Dorsolateral prefrontal cortex (tissue), 122 donors: ENCODE measurements at places on chromosomes 4 and X. TPM values are rescaled to one million over a fixed set of nuclear protein-coding genes. Genes with fewer than 3 reads are reported as not detected.

Gene HSFX2
- 2.9 TPM for total RNA-seq

Gene PRDM8
- 39.8 TPM for total RNA-seq

Gene ZBTB49
- 7.8 TPM for total RNA-seq

Gene MAB21L2
- total RNA-seq = not detected

Gene RBM46
- total RNA-seq = 0.25 TPM

Gene F8
- total RNA-seq = 17.3 TPM

Gene RAB39B
- 22.3 TPM for total RNA-seq

Gene SLC10A6
- total RNA-seq = 1.1 TPM

Gene RWDD4
- 11.0 TPM for total RNA-seq

Gene MMRN1
- total RNA-seq = 0.62 TPM

Gene ENAM
- not detected for total RNA-seq

Gene CT45A1
- total RNA-seq = not detected

Gene GCNA
- 3.8 TPM for total RNA-seq

Gene FAM9B
- not detected for total RNA-seq

Gene NAA15
- total RNA-seq = 41.4 TPM

Gene DMRTC1
- 6.0 TPM for total RNA-seq

Gene MAGEC1
- not detected for total RNA-seq

Gene HSFX3
- not detected for total RNA-seq

Gene GPR82
- not detected for total RNA-seq

Gene CLGN
- 6.6 TPM for total RNA-seq

Gene RADX
- total RNA-seq = 10.0 TPM

Gene CCKAR
- total RNA-seq = not detected

Gene CSN3
- not detected for total RNA-seq

Gene FBXO8
- total RNA-seq = 23.0 TPM
